ENCODE measurements at places on chromosomes 1 and 21. TPM values are rescaled to one million over a fixed set of nuclear protein-coding genes. Genes with fewer than 3 reads are reported as not detected.

Gene GJB3
- total RNA-seq = not detected

Gene GPR61
- 4.2 TPM for total RNA-seq

Gene LCA5L
- 0.49 TPM for total RNA-seq

Gene CELA3B
- not detected for total RNA-seq

Gene OR14K1
- total RNA-seq = not detected

Gene LCE3A
- not detected for total RNA-seq

Gene MXRA8
- 11.3 TPM for total RNA-seq

Gene USP16
- total RNA-seq = 27.5 TPM

Gene HTR6
- 0.25 TPM for total RNA-seq

Gene GJA8
- not detected for total RNA-seq

Gene DIRAS3
- total RNA-seq = 4.2 TPM

Gene KCNA2
- total RNA-seq = 5.4 TPM

Gene NTNG1
- 6.4 TPM for total RNA-seq

Gene ILF2
- total RNA-seq = 133 TPM

Gene CASQ1
- 7.6 TPM for total RNA-seq

Gene TSPAN1
- total RNA-seq = 0.74 TPM

Gene SELL
- total RNA-seq = 0.49 TPM
